ENCODE measurements at places on chromosomes 6 and 20.

GRCh38 chr20:8335495-8336195, 203.6 kb downstream of the PLCB1 start:
- DNase-seq, result no peak

DNA sequence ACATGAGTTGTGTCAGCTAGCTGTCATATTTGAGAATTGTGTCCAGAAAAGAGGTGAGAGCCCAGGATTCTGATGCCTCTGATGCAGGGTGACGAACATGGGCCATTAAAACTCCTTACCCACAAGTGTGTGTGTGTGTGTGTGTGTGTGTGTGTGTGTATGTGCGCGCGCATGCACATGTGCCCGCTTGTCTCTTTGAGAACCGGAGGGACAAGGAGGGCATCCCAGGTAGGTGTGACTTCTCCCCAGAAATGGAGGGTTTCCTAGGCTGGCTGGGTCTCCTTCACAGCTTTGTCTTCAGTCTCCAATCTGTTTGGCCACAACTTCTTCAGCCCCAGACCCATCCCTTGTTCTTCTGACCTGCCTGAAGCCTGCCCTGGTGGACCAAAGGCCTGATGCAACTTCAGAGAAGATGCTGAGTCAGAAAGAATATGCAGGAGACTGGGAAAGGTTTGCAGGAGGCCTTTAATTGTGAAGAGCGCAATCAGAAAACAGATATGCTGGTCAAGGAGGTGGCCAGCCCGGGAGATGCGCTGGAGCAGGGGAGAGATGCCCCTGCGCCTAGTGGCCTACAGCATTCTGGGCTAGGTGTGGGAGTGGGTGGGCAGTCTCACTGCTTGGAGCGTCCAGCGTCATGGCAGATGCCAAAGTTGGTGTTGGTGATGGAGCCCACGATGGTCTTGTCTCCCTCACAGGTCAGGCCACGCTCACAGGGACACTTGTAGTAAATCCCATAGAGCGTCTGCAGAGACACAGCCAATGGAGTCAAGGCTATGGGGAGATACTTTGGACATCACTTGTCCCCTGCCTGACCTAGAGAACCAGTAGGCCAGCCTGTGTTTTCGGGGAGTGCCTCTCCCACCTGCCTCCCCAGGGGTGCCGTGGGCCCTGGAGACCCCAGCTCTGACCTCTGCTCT, 2.3 kb downstream of the CLPS start:
- no peak for DNase-seq

GRCh38 chr6:40845553-40845952, 193.5 kb downstream of the UNC5CL start:
- DNase-seq, result peak; percentile 26

DNA sequence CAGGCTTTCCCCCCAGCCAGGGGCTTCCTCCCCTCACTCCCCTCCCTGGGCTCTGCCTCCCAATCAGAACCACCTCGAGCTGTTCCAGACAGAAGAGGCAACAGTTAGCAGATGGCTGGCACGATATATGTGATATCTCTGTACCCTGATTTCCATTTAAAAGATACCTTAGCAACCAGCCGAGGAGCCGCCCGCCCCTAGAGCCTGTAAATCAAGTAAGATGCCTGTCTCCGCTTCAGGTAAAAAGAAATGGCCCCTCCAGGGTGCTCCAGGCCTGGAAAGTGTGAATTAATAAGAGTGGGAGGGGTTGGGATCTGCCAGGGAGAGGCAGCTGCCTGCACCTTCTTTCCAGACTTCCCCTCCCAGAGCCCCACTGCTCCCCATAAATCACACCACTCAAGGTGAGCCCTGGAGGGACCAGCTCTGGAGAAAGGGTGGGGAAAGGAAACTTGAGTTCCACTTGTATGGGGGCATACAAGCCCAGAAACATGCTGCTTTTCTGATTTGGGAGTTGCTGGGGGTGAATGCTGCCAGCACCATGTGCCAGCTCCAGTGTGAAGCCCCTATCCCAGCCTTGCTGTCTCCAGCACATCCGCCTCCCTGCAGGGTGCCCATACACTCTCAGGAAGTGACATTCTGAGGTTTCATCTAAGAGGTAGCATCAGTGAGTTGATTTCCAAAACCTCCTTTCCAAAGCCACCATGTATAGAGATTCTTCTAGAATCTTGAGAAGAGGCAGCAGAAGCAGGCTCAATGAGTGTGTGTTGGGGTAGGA, 148.0 kb downstream of the LRFN2 start:
- no peak for DNase-seq

DNA sequence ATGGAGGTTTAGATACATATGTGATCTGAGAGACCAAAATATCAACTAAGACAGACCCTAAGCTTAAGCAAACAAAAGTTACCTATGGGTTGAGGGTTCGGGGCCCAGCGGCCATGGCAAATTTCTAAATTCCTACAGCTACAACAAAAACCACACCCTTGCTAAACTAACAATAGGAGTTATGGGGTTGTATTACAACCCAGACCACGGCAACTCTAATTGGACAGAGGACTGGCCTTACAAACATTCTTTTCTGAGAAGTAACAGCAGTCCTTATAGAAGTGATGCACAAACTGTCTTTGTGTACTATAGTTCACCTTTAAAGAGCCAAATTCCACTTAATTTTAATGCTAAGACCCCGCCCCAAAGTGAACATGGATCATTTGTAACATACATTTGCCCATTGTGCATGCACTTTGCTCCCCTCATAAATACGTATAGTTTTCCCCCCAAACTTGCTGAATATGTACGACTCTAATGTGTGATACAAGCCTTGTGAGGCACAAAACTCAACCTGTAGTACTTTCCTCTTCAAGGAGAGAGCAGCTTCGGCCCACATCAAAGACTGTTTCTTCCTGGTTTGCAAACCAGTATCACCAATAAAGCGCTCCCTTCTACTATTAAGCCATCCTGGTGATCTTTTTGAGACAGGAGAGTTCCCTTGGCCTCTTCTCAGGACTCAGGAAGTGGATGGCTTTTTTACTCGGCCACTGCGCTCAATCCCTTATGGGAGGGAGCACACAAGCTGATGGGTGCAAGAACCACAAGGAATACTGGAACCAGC, 25.6 kb upstream of the MBOAT1 start:
- DNase-seq, result no peak
